ENCODE measurements at places on chromosomes 2 and 18.

GRCh38 chr2:208698114-208698513 lies 291.5 kb downstream of the PTH2R start:
- no peak for DNase-seq

- DNase-seq, result no peak
Observed at GRCh38 chr2:223019987-223020717, 31.8 kb upstream of the KCNE4 start.

GRCh38 chr2:172097557-172098131 lies 5.1 kb downstream of the DLX2 start:
- DNase-seq, result no peak

- DNase-seq, result no peak
Observed at GRCh38 chr2:125638345-125638744, 1017.6 kb upstream of the GYPC start.

DNA sequence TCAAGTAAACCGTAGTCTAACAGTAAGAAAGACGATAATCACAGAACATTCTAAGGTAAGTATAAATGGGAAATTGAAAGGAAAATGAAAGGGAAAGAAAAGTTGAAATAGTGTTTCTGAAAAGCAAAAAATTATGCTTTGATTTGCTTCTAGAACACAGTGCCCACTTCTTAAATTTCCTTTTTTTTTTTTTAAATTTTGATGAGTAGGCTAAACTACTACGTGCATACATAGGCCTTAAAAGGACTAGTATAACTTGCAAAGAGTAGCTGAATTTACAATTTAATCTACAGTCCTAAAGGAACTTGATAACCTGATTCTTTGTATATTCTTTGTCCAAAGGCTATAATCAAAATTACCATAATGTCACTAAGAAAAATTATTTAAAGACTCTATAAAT lies 325.3 kb downstream of the PAX3 start:
- DNase-seq, result no peak

- DNase-seq, result no peak
Observed at GRCh38 chr2:196335221-196335634, 163.8 kb upstream of the STK17B start.

All from NCI-H1417 (cell line).